ENCODE measurements at places on chromosomes 13 and 19.

GRCh38 chr13:73096173-73096572 lies 37.4 kb downstream of the KLF5 start:
- no peak for DNase-seq

DNA sequence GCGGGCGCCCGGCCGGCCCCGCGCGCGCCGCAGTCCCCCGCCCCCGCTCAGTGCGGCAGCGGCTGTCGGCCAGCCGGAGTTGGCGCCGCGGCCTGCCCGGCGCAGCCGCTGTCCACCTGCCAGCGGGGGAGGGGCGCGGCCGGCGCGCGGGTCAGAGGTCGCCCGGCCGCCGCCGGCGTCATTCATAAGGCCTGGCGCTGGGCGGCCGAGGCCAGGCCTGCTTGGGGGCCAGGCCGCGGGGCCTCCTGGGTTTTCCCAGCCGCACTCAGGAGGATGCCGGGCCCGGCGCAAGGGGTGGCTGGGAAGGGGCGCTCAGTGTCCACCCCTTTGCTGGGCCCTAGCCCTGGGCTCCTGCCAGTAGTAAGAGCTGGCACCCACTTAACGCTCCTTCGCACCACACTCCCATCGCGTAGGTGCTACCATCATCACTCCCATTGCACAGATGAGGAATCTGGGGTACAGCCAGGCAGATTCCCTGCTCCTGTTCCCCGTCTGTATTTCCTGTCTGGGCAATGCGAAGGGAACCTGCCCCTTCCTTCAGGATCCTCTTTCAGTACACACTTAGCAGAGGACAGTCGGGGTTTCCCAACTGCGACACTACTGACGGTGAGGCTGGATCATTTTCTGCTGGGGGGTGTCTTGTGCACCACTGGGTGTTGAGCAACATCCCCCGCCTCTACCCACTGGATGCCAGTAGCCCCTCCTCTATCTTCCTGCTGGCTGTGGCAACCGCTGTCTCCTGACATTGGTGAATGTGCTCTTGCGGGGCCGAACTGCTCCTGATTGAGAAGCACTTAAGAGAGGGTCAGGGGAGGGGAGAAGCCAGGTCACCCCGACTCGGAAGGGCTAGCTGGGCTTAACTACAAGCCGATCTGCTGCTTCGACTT lies 846 bp upstream of the PRKACA start:
- DNase-seq, result no peak

GRCh38 chr19:40472516-40472915 lies 5.7 kb downstream of the SPTBN4 start:
- no peak for DNase-seq

DNA sequence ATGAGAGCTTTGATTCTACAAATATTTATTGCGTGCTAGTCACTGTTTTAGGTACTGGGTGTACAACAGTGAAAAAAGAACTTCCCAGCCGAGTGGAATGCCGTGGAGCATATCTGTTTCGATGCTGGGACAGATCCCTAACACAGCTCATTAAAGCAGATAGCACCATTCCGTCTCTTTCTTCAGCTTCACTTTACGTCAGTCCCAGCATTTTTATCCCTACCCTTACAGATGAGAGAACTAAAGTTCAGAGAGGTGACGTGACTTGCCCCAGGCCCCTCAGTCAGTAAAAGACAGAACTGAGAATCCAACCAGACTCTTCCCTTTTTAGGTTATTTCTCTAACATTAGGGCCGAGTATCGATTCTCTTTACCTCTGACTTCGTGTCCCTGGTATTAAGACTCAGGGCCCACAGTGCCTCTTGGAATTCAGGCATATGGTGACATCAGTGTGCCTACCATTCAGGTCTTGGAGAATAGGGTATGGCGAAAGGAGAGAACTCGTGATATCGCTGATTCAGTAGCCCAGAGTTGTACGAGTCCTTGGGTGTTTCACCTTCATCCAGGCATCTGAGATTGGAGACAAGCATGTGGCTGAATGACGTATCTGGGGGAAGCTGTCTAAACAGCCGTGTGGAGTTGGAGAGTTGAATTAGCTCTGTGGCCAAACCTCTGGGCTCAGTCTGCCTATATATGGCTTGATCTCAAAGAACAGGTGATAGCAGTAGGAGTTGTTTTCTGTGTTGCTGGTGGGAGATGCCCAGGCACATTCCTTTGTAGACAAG lies 27.1 kb downstream of the ACTN4 start:
- DNase-seq, result no peak

DNA sequence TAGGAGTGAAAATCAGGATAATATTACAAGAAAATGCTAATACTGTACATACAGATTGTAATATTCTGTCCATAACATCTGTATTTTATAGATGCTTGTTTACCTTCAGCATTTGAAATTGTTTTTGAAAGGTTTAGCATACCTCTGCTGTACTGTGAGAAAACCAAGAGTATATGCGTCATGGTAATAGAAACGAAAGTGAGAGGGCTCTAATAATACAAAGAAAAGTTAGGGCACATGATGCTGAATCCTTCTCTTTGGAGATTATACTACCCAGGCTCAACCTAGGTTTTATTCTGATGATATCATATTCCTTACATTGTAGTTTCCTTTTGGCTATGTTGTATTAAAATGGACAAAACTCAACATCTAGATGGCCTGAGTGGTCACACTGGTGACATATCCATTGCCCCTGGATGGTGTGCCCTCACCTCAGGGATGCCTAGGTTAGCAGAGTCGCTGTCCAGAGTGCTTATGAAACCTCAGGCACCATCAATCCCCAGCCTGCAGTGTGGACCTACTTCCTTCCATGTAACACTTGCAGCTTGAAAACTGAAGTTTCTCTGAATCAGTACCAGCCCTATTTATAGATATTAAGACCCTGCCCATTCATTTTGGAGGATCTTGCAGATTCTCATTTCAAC lies 253.7 kb downstream of the KCTD12 start:
- DNase-seq, result no peak

DNA sequence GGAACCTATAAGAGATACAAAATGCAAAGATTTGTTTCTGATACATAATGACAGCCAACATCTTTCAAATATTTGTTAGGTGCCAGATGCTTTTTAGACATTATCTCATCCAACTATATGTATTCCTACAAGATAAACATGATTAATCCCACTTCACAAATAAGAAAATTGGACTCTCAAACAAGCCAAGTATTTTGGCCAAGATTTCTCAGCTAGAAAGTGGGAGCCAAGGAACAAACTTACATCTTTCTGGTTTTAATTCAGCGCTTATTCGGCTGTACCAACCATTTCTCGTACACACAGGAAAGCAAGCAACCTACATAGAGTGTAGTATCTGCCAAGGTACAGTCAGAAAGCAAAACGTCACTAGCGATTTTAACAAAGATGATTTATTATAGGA lies 85.7 kb upstream of the SERP2 start:
- no peak for DNase-seq

DNA sequence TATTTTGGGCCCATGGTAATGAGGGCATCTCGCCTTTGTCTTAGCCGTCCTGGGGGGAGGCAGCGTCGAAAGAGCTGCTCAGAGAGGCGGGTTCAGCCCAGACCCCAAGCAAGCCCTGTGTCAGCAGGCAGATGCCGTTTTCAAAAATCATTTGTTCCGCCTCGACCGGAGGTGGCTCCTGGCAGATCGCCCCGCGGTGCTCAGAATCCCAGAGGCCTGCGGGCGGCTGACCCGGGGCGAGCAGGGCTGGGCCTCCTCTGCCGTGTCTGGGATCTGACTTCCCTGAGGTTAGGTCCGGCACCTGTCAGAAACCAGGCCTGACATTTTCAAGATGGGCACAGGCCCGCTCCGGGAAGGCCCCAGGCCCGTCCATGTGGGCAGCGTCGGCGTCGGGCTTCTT lies 36.1 kb downstream of the CRTC1 start:
- no peak for DNase-seq

DNA sequence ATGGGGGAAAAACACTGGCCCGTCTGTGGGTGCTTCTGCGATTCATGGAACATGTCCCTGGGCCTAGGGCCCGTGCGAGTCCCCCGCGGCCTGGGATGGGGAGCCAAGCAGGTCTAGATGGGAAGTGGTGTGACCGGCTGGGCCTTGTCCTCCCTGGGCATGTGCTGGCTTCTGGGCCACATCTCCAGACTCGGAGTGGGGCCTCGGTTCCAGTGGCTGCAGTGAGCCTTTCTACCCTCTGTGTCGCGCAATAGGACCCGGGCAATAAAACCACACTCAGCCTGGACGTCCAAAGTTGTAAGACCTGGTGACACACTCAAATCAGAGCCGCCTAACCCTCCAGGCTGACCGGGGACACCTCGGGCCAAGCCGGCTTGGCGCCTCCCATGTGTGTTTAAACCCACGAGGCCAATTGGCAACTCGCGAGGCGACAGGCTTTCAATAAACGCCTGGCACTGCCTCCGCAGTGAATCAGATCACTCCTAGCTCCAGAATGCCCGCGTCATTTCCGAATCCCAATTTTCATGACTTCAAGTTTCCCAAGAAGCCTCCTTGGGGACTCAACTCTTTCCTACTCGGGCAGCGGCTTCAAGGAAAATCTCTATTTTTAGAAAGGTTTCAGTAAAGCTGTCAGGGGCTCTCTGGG lies 57.3 kb downstream of the KLF2 start:
- no peak for DNase-seq

DNA sequence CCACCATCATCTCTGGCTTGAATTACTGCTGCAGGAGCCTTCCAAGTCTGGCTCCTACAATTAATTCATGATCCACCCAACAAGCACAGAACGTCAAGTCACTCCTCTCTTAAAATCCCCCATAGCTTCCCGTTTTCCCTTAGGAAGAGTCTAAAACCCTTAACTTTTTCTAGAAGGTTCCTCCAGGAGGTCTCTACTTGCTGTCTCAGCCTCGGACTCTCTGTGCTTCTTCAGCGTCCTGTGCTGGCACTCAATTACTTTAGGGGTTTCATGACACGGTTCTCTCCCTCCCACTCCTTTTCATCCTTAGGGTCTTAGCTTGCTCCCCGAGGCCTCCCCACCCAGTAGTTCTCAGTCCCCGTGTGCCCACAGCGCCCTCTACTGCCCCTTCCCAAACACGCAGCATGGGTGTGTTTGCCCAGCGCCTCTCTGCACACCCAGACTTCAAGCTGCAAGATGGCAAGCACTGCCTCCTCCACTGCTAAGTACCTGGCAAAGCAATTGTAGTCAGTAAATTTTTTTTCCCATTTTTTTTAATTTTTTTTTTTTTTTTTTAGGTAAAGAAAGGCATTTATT lies 25.8 kb upstream of the MAP3K10 start:
- peak; percentile 10 for DNase-seq

GRCh38 chr19:50486823-50487515 lies 10.3 kb upstream of the GARIN5A start:
- DNase-seq, result peak; percentile 10

DNA sequence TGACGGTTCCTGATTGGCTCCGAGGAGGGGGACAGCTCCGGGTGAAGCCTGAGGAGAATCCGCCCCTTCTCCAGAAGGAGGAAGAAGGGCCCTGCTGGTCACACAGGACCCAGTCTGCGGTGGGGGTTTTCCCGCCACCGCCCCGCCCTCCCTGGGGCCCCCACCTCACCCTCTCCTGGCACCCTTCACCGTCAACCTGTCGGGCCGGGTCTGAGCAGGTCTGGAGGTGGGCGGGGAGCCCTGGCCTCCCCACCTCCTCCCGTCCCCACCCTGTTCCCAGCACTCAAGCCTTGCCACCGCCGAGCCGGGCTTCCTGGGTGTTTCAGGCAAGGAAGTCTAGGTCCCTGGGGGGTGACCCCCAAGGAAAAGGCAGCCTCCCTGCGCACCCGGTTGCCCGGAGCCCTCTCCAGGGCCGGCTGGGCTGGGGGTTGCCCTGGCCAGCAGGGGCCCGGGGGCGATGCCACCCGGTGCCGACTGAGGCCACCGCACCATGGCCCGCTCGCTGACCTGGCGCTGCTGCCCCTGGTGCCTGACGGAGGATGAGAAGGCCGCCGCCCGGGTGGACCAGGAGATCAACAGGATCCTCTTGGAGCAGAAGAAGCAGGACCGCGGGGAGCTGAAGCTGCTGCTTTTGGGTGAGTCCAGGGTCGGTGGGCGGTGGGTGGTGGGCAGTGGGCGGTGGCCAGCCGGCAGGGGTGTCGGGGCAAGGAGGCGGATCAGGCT lies at the start of gene GNA15:
Gene GNA15, plus strand, starts transcription at position 73 of the 723 bp plus-strand sequence. Its CDS starts 418 bp downstream, at position 491.
- peak; percentile 12 for DNase-seq

DNA sequence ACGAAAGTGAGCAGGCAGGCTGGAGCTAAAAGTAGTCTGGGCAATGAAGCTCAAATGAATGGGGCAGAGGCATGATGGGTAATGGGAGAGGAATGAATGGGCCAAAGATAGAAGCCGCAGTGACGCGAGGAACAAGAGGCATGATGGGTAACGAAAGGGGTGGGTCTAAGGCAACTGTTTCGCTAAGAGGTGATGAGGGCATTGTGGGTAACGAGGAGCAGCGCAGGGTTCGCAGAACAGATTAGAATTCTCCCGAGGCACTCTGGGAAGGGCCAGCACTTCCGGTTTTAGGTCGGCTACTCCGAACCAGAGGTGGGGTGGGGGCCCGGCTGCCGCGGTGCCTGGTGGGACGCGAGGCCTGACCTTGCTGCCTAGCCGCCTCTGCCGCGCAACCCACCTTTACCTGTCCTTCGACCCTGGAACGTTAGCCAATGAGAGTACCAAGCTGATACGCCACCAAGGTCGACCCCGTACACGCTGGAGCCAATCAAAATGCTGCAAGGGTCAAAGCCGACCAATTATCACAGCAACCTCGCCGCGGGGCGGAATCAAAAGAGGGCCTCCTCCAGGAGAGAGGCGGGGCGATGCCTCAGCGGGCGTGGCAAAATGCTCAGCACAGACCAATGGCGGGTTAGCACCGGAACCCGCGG lies 563 bp upstream of the TOMM40 start:
- peak; percentile 100 for DNase-seq

GRCh38 chr13:98939660-98940191 lies 38.1 kb downstream of the DOCK9 start:
- no peak for DNase-seq

GRCh38 chr19:1154731-1155351 lies 19.2 kb downstream of the SBNO2 start:
- DNase-seq, result no peak

DNA sequence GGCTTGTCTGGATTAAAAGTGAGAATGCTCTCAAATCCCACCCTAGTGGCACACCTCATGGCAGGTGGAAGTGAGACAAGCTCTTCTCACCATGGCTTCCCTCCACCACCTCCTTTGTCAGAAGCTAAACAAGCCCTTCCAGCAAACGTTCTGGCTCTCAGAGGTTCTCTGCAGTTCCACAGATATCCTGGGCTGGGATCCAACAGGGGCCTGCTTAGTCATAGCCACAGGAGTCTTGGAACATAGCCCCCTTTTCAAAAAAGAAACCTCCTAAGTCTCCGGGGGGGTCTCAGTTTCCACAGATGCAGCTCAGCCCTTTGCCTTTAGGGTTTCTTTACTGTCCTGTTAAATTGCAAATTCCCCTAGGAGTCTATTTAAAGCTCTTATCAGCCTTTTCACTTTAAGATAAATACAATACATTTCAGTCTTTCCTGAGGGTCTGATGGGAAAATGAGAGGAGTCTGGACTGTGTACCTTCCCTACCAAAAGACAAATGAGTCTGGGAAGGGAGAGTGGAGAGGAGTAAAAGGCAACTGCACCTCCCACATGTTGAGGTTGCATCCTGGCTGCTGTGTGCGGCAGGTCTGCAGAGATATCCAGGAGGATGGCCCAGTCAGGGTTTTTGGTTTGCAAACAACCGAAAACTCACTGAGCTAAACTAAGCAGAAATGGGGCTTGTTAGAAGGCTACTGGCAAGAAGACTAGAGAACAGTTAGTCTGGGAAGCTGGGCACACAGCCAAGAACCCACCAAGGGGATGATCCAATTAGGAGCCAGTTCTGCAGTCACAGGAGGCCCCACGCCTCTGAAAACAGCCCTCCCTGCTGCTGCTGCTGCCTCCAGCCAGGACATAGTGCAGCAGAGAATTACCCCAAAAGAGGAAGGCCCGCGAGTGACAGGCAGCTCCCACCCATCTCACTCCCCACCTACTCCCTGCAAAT lies 41.4 kb upstream of the SERP2 start:
- no peak for DNase-seq
